ENCODE measurements at places on chromosomes 16 and 17. TPM values are rescaled to one million over a fixed set of nuclear protein-coding genes. Genes with fewer than 3 reads are reported as not detected.

GRCh38 chr17:10512856-10513255, 5.5 kb downstream of the MYH1 start:
- no peak for DNase-seq

- no peak for DNase-seq
These were observed 2.7 kb downstream of the ATP2A1 start for GRCh38 chr16:28880955-28881354.

DNA sequence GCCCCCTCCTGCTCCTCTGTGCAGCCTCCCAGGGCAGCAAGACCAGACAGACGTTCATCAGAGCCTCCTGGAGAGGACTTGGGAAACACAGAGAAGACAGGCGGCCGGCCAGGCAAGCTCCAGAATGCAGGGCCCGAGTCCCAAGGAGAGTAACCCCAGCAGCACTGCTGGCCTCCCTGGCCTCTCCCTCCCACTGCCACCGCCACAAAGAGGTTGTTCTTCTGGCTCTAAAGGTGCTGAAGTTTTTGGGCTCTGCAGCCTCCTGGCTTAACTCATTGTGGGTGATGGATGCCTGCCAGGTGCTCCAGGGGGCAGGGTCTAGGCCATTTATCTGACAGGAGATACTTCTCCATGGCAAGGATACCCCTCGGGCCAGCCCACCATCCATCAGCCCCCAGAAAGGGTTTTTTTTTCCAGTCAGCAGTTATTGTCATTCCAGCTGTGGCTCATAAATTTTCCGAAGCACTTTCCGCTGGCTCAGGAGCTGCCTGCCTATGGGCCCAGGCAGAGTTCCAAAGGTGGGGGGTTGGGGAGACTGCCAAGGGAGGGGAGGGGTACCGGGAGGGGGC, 32.0 kb upstream of the MRPS23 start:
- DNase-seq, result no peak

TVP23A gene
- total RNA-seq, result 1.3 TPM

DNA sequence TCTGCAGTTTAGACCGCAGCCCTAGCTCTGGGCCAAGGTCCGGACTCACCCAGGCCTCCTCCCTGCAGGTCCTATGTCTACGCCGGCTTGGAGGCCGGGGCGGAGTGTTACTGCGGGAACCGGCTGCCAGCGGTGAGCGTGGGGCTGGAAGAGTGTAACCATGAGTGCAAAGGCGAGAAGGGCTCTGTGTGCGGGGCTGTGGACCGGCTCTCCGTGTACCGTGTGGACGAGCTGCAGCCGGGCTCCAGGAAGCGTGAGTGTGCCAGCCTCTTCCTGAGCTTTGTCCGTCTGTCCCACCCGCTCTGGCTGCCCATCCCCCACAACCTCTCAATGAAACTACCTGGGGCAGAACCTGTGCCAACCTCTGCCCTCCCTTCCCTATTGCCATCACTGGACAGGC, 20.1 kb downstream of the WSCD1 start:
- DNase-seq, result no peak

GRCh38 chr17:33258296-33258695, 34.8 kb downstream of the ASIC2 start:
- DNase-seq, result no peak

GRCh38 chr17:39281806-39282205, 56.1 kb upstream of the STAC2 start:
- no peak for DNase-seq

- DNase-seq, result no peak
These were observed 15.7 kb upstream of the ABCC3 start for GRCh38 chr17:50618941-50619340.

DNA sequence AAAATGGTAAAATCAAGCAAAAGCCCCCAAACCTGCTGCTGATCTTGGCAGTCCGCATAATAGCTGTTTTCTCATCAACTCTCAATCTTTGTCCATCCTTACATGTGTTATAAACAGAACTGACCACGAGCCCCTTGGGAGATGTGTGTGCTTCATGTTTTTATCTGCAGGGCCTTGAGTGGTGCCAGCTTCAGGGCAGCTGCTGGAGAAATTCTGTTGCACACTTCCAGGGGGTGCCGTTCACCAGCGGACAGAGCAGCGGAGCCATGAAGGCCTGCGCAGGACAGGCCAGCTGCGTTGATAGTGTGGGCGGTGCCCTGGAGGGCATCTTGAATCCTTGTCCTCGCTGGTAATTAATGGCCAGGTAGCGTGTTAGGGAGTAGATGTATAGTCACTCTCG, 20.1 kb downstream of the MPRIP start:
- DNase-seq, result peak; percentile 28

- DNase-seq, result no peak
These were observed 348.0 kb upstream of the TNRC6C start for GRCh38 chr17:77610518-77610893.

LITAFD gene
- not detected for total RNA-seq

CCL15 gene
- not detected for total RNA-seq

MPP2 gene
- 7.9 TPM for total RNA-seq

- no peak for DNase-seq
These were observed 163.3 kb downstream of the HS3ST2 start for GRCh38 chr16:22977294-22977697.

BRIP1 gene
- 0.48 TPM for total RNA-seq

CTRB2 gene
- not detected for total RNA-seq

DNA sequence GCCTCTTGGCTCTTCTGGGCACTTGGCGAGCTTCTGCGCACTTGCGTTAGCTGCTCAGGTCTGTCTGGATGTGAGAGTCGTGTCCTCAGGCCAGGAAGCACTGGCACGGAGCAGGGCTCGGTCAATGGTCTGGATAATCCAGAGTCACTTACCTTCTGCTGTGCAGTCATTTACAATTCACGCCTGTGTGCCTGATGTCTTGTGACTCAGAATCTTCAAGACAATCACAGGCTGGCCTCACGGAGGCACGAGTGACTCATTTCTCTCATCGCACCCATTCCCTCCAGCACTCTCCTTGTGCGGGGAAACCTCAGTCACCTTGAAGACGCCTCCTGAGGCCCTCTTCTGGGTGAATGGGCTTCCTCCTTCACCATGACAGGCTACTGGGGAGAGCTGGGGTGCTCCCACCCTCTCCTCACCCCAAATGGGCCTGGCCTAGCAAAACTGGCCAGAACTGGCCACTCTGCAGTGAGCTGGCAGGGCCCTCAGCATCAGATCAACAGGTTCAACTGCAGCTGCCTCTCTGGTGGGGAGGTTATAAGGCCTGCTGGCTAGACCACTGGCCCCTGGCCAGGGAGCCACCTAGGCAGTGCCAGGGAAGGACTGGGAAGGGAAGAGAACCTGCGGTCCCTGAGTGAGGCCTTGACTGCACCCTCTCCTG, 1.9 kb upstream of the CAPN15 start:
- DNase-seq, result no peak
